ENCODE measurements at places on chromosomes 12 and 14. TPM values are rescaled to one million over a fixed set of nuclear protein-coding genes. Genes with fewer than 3 reads are reported as not detected.

The TMEM121 gene
- 2.1 TPM for total RNA-seq

DNA sequence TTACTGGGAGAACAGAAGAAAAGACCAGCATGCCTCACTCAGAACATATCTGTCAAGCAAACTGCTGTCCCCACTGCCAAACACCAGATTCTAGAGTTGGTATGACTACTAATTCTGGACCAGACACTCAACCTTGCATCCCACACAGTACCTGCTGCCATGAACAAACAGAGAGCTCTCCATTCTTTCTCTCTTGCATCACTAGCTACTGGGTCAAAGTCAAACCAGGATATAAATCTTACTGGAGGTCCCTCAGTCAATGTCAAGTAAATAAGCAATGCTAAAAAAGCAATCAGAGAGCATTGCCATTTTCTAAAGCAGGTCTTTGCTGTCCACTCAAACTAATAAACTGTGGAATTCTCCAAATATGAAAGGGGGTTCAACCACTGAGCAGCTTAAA, 452.4 kb upstream of the SEL1L start:
- no peaks in the 10 kb centered on the region for H3K36me3 ChIP-seq
- no peak overlapping the region for H3K27ac ChIP-seq
- H3K27me3 ChIP-seq: peaks cover 17% of the 10 kb centered on the region
- H3K4me3 ChIP-seq: no peak overlapping the region
- no peak for DNase-seq
- no peaks in the 10 kb centered on the region for H3K4me1 ChIP-seq

The RNASE3 gene
- total RNA-seq: not detected

DNA sequence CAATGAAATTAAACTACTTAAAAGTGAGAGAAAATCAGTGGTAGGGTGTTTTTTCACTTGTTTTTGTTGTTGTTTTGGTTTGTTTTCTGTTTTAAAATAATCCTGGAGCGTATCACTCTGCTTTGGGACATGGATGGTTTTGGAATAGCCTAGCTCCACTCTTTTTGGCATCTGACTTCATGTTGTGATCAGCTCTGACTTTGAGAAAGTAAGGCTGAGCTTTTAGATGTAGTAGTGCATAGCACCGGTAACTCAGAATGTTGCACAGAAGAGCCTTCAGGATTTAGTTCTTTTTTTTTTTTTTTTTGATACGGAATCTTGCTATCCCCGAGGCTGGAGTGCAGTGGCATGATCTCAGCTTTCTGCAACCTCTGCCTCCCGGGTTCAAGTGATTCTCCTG, 8.1 kb downstream of the TRAFD1 start:
- peaks cover 41% of the 10 kb centered on the region for H3K36me3 ChIP-seq
- H3K4me1 ChIP-seq: peaks cover 51% of the 10 kb centered on the region
- no peak for DNase-seq
- H3K4me3 ChIP-seq: no peak overlapping the region
- no peak overlapping the region for H3K27ac ChIP-seq

DNA sequence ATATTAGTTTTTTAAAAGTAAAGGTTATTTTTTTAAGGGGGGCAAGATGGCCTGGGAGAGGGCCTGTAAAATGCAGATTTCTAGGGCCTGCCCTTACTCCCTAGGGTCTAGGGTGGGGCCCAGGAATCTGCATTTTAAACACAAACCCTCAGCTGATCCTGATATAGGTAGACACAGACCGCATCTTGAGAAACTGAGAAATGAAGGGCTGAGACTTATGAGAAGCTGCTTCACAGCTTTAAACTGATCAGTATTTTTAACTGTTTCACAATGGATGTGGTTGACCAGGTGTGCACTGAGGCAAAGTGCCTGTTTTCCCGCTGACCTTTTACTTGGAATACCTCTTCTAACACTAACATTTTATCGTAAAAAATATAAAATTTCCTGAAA, 84.0 kb downstream of the CCDC88C start:
- no peak overlapping the region for H3K4me3 ChIP-seq
- no peaks in the 10 kb centered on the region for H3K36me3 ChIP-seq
- H3K27ac ChIP-seq: no peak overlapping the region
- peaks cover 32% of the 10 kb centered on the region for H3K4me1 ChIP-seq
- peaks cover 89% of the 10 kb centered on the region for H3K27me3 ChIP-seq

GRCh38 chr14:35938770-35939169, 112.6 kb downstream of the BRMS1L start:
- no peak for DNase-seq
- H3K27ac ChIP-seq: no peak overlapping the region
- no peak overlapping the region for H3K4me3 ChIP-seq
- H3K4me1 ChIP-seq: no peaks in the 10 kb centered on the region
- H3K27me3 ChIP-seq: peaks cover 18% of the 10 kb centered on the region

GRCh38 chr12:28242496-28243309, 52.4 kb downstream of the CCDC91 start:
- H3K4me3 ChIP-seq: no peak overlapping the region
- H3K27ac ChIP-seq: no peak overlapping the region
- H3K27me3 ChIP-seq: no peaks in the 10 kb centered on the region
- H3K36me3 ChIP-seq: no peaks in the 10 kb centered on the region
- no peaks in the 10 kb centered on the region for H3K4me1 ChIP-seq

The TAS2R31 gene
- total RNA-seq: 0.88 TPM

GRCh38 chr14:81772381-81772780, 238.7 kb upstream of the SEL1L start:
- H3K27ac ChIP-seq: no peak overlapping the region
- H3K4me1 ChIP-seq: no peaks in the 10 kb centered on the region
- H3K4me3 ChIP-seq: no peak overlapping the region
- H3K36me3 ChIP-seq: no peaks in the 10 kb centered on the region
- no peak for DNase-seq

The CCDC184 gene
- total RNA-seq: 1.0 TPM

The SOX5 gene
- total RNA-seq: 2.9 TPM

- no peak overlapping the region for H3K27ac ChIP-seq
- no peaks in the 10 kb centered on the region for H3K36me3 ChIP-seq
- H3K27me3 ChIP-seq: no peaks in the 10 kb centered on the region
Observed at GRCh38 chr14:85416771-85417170, 113.2 kb upstream of the FLRT2 start.

DNA sequence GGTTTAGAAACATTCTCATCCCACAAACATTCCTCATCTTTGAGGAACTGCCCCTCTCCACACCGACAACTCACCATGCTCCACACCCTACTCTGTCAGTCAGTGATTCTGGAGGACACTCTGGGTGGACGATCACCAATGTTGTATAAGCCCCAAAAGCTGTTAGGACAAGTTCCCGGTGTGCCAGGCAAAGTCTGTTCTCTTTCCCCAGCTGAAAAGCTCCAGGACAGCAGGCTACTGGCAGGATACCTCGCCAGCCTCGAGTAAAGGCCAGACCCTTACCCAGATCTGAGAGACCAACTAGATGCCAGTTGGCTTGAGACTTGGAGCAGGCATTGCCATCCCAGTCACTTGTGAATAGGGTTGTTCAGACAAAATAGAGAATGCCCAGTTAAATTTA, 12.0 kb downstream of the KRT5 start:
- H3K36me3 ChIP-seq: no peaks in the 10 kb centered on the region
- H3K4me1 ChIP-seq: no peaks in the 10 kb centered on the region
- no peak overlapping the region for H3K27ac ChIP-seq
- DNase-seq: no peak
- peaks cover 62% of the 10 kb centered on the region for H3K27me3 ChIP-seq
- H3K4me3 ChIP-seq: no peak overlapping the region

GRCh38 chr12:19382111-19382526, 57.2 kb upstream of the AEBP2 start:
- H3K27ac ChIP-seq: no peak overlapping the region
- no peak for DNase-seq
- no peaks in the 10 kb centered on the region for H3K27me3 ChIP-seq
- H3K36me3 ChIP-seq: peaks cover 18% of the 10 kb centered on the region
- no peaks in the 10 kb centered on the region for H3K4me1 ChIP-seq
- H3K4me3 ChIP-seq: no peak overlapping the region

GRCh38 chr12:51216642-51217041, 1.2 kb downstream of the POU6F1 start:
- H3K27me3 ChIP-seq: no peaks in the 10 kb centered on the region
- peaks cover 31% of the 10 kb centered on the region for H3K4me1 ChIP-seq
- H3K4me3 ChIP-seq: peak overlapping the region; percentile 91
- DNase-seq: no peak
- peak overlapping the region; percentile 96 for H3K27ac ChIP-seq
- no peaks in the 10 kb centered on the region for H3K36me3 ChIP-seq

The NCOR2 gene
- total RNA-seq: 152 TPM

- H3K27ac ChIP-seq: no peak overlapping the region
- H3K4me1 ChIP-seq: peaks cover 7% of the 10 kb centered on the region
- H3K4me3 ChIP-seq: no peak overlapping the region
- no peaks in the 10 kb centered on the region for H3K27me3 ChIP-seq
- H3K36me3 ChIP-seq: no peaks in the 10 kb centered on the region
Observed at GRCh38 chr12:8628731-8629130, 16.1 kb upstream of the AICDA start.

DNA sequence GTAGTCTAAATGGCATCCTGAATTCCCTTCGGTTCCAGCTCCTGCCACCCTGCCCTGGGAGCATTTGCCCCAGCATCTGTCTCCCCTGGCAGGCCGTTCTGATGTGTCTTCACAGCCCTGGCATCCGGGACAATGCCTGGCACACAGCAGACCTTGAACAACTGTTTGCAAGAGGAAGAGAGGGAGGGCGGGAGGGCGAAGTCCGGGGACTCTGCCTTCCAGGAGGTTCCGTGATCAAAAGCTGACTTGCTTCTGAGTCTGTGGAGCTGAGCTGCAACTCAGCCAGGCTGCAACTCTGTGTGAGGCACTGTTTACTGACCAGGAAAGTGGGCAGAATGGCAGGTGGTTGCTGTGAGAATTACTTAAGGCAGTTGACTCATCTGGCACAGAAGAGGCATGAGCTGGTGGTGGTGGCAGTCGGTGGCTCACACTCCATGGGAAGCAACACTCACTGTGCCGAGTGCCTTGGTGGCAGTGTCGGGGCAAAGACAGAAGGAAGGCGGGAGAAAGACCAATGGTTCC, 61.1 kb upstream of the DLK1 start:
- no peaks in the 10 kb centered on the region for H3K36me3 ChIP-seq
- peak overlapping the region; percentile 66 for H3K27ac ChIP-seq
- H3K4me1 ChIP-seq: peaks cover 22% of the 10 kb centered on the region
- no peak for DNase-seq
- H3K27me3 ChIP-seq: peaks cover 73% of the 10 kb centered on the region

GRCh38 chr14:76956316-76957090, 72.0 kb downstream of the IRF2BPL start:
- H3K4me3 ChIP-seq: peak overlapping the region; percentile 61
- H3K36me3 ChIP-seq: no peaks in the 10 kb centered on the region
- peak; percentile 88 for DNase-seq
- no peaks in the 10 kb centered on the region for H3K27me3 ChIP-seq

The TMEM119 gene
- total RNA-seq: 1.3 TPM

- peaks cover 31% of the 10 kb centered on the region for H3K4me1 ChIP-seq
- H3K4me3 ChIP-seq: no peak overlapping the region
- DNase-seq: no peak
- no peaks in the 10 kb centered on the region for H3K36me3 ChIP-seq
- no peaks in the 10 kb centered on the region for H3K27me3 ChIP-seq
Observed at GRCh38 chr12:119692410-119692809, 24.5 kb downstream of the PRKAB1 start.

GRCh38 chr12:52690351-52691075, 10.3 kb upstream of the KRT1 start:
- H3K36me3 ChIP-seq: no peaks in the 10 kb centered on the region
- H3K27ac ChIP-seq: no peak overlapping the region
- peak overlapping the region; percentile 51 for H3K4me3 ChIP-seq
- no peak for DNase-seq

The ESPL1 gene
- 0.36 TPM for total RNA-seq

DNA sequence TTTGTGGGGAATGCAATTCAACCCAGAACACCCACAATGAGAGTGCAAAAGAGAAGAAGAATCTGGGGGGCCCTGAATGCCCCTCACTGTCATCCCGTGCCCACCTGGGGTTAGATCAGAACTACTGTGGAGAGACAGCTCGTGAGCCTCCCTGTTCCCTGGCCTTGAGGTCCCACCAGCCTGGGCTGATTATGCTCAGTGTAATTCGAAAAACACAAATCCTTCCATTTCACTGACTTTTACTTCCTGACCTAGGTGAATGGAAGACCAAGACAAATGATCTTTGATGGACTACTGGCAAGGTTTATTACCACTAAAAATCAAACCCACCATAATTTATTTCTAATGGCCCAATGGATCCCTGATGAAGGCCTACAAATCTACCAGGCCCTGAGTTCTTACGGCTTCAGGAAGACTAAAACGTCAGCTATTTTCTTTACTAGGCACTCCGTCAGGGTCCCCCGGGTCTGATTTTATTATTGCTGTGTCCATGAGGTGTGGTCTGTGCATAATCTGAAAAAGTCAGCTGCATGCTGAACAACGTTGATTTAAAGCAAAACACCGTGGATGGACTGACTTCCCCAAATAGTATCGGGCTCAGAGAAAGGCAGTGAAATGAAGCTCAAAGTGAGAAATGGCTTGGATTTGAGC, 44.9 kb upstream of the RMST start:
- no peaks in the 10 kb centered on the region for H3K4me1 ChIP-seq
- no peaks in the 10 kb centered on the region for H3K27me3 ChIP-seq
- no peaks in the 10 kb centered on the region for H3K36me3 ChIP-seq
- no peak overlapping the region for H3K4me3 ChIP-seq

DNA sequence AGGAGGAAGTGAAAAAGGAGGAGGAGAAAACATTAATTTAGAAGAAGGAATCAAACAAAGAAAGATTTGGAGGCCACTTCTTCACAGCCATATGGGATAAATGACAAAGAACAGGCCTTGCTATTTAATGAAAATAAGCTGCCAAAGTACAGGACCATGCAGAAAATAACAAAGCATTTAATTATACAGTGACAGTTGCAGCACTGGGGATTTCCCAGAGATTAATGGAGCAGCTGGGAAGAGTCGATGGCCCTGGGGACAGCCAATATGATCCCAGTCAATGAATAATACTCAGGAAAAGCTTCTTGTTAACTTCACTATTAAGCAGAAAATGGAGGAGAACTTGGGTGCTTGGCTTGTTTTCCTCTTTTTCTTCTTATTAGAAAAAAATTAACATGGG, 34.6 kb downstream of the RERG start:
- H3K4me3 ChIP-seq: no peak overlapping the region
- no peaks in the 10 kb centered on the region for H3K4me1 ChIP-seq
- no peak for DNase-seq
- H3K27ac ChIP-seq: peak overlapping the region; percentile 39

- no peak overlapping the region for H3K27ac ChIP-seq
Observed at GRCh38 chr14:60353420-60353819, 104.4 kb downstream of the PPM1A start.

The OR6C1 gene
- total RNA-seq: not detected

The KITLG gene
- 8.6 TPM for total RNA-seq

All from left ventricle myocardium inferior (tissue), 1 donor.